Thoracic aorta (tissue), 2 donors: ENCODE measurements at places on chromosomes 12 and 14.

GRCh38 chr14:45716572-45716971 lies 463.6 kb upstream of the MIS18BP1 start:
- H3K27me3 ChIP-seq = no peaks in the 10 kb centered on the region
- H3K36me3 ChIP-seq = no peaks in the 10 kb centered on the region

DNA sequence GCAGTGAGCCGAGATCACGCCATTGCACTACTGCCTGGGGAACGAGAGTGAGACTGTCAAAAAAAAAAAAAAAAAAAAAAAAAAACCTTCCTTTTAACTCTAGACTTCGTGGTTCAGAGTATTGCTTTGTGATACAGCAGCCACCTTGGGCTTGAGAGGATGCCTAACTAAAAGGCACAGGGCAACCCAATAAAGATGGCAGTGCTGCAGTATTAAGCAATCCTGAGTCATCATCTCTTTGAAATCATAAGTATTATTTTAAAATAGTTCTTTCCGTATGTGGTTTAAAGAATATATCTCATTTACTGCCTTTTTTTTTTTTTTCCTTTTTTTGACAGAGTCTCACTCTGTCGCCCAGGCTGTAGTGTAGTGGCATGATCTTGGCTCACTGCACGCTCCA lies 116.1 kb downstream of the PLEKHA5 start:
- H3K4me1 ChIP-seq = peaks cover 41% of the 10 kb centered on the region
- H3K27ac ChIP-seq = no peak overlapping the region
- H3K4me3 ChIP-seq = no peak overlapping the region
- H3K36me3 ChIP-seq = no peaks in the 10 kb centered on the region

DNA sequence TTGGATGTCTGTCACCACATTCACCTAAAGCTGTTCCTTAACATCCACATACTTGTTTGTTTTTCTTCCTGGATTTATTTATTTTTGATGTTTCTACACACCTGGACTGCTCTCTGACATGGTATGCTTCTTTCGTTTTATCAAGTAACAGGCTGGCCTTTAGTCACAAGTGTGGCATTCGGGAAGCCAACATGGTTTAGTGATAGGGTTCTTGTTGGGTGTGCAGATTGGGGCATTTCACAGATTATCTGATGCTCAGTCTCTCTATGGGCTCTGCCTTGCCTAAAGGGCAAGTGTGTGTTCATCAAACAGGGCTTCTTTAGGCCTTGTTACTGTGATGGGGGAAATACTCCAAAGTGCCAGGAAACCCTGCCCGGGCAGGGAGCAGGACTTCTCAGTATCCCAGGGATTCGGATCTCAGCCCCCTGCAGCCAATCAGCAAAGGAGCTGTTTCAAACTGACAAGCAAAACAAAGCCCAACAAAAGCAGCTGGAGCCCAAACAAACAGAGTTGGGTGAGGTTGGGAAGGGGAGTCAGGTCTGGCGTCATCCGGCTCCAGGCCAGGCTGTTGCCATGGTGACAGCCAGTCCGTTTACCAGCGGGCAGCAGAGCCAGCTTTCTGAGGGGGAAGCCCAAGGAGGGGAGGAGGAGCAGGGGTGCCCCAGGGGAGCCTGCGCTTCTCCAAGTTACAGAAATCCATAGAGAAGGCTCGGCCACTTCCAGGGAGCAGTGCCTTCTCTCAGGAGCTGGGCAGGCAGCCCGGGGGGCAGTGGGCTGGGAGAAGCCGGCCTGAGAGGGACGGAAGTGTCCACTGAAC lies 31.9 kb downstream of the FOS start:
- peaks cover 34% of the 10 kb centered on the region for H3K4me1 ChIP-seq
- H3K27ac ChIP-seq = peak overlapping the region; percentile 19
- no peaks in the 10 kb centered on the region for H3K36me3 ChIP-seq
- DNase-seq = peak; percentile 63
- no peaks in the 10 kb centered on the region for H3K27me3 ChIP-seq

DNA sequence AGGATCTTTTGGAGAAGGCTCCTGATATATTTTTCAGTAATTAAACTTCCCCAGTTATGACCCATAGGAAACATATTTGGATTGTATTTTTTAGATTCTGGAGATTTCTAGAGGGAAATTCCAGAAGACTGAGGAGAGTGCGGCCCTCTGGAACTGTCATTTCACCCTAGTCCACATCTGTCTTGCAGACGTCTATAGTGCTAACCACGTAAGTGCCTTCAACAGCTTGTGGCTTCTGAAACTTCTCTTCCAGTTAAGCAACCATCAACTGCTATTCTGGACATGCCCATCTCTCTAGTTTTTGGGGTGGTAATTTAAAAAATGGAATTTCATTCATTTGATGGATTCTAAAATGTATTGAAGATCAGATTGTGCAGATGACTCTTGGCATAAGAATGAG lies 1098.8 kb downstream of the TMEM121 start:
- no peak overlapping the region for H3K27ac ChIP-seq
- DNase-seq = no peak
- no peaks in the 10 kb centered on the region for H3K27me3 ChIP-seq
- no peaks in the 10 kb centered on the region for H3K4me1 ChIP-seq
- H3K4me3 ChIP-seq = no peak overlapping the region

DNA sequence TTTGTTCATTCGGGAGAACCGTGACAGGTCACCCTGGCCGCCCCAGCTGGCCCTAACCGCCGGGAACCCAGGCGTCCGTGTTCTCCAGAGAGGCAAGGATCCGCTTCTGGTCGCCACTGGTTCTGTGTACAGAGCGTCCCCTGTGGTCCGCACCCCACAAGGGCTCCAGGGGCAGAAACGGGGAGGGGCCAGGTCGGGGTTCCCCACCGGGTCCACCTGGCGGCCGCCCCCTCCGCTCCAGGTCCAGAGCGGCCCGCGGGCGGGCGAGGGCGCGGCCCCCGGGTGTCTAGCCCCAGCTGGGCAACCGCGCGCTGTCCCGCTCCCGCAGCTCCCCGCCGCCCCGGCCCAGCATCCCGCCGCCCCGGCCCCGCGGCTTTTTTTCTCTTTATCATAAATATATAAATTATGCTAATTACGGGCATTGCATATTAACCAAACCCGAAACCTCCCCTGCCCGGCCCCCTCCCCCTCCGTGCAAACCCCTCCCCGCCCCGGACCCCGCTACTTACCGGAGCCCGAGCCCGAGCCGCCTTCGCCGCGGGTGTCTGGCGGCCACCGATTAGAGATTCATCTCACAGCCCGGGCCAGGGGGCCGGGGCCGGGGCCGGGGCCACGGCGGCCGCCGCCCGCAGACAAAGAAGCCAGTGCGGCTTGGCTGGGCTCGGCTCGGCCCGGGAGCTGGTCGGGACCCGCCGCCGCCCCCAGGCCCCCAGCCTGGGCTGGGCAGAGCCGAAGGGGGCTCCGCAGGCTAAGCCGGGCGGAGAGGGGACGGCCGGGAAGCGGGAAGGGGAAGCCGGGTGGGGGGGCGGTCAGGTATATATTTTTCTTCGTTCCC lies 512 bp downstream of the POU6F1 start:
- no peaks in the 10 kb centered on the region for H3K36me3 ChIP-seq
- H3K27me3 ChIP-seq = no peaks in the 10 kb centered on the region
- peak overlapping the region; percentile 97 for H3K4me3 ChIP-seq
- H3K27ac ChIP-seq = peak overlapping the region; percentile 99
- DNase-seq = no peak

DNA sequence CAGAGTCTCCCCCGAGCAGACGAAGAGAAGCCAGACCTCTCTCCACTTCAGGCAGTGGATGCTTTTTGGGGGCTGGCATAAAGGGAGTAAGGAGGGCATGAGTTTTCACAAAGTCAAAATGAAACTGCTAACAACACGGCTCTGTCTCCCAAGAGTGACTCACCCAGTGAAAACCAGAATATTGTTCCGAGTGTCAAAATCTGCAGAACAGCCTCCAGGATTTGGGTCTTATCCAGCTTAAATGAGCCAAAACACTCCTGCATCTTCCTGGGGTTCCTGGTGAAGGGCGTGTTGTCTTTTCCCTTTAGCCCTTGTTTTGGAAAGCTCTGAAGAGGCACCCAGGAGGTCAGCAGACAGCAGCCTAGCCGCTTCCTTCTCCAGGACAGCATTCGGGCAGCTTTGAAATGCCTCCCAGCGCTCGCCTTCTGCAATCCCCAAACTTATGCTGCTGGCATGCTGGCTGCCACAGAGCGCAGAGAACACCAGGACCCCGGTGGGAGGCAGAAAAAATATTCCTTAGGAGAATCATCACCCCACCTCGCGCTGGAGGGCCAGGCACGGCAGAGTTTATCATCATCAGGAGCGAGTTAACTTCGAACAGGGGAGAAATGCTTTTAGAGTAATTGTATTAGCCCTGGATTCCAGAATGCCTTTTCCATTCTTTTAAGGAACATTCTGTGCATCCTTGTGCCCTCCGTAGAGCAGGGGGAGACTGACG lies 117.7 kb upstream of the NCOR2 start:
- DNase-seq = no peak
- peaks cover 33% of the 10 kb centered on the region for H3K4me1 ChIP-seq
- H3K27me3 ChIP-seq = no peaks in the 10 kb centered on the region

DNA sequence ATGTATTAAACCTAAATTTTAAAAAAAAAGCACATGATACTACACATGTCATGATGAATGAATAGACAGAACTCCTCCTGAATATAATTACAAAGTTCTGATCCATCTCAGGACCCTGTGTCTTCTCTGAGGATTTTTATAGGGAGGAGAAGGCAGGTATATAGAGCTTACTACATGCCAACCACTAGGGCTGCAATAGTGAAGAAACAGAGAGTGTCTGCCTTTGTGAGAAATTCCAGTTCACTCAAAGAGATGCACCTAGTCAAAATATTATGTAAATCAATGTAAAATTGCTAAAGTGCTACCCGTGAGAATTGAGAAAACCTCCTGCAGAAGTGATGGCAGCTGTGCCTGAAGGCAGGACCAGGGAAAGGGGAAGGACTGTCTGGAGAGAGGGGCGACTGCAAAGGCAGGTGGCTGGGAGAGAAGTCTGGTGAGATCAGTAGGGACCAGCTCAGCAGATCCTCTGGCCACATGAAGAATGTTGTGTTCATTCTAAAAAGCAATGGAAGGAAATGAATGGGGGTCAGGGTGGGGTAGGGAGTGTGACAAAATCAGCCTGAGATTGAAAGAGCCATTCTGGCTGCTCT lies 15.1 kb downstream of the ABHD4 start:
- no peak for DNase-seq
- peaks cover 29% of the 10 kb centered on the region for H3K36me3 ChIP-seq
- H3K27ac ChIP-seq = peak overlapping the region; percentile 62
- no peak overlapping the region for H3K4me3 ChIP-seq
- H3K4me1 ChIP-seq = peaks cover 21% of the 10 kb centered on the region

- no peak overlapping the region for H3K4me3 ChIP-seq
- H3K4me1 ChIP-seq = peaks cover 34% of the 10 kb centered on the region
- DNase-seq = no peak
- no peaks in the 10 kb centered on the region for H3K36me3 ChIP-seq
- no peak overlapping the region for H3K27ac ChIP-seq
These were observed 6.5 kb downstream of the TMEM253 start for GRCh38 chr14:21107283-21107800.

GRCh38 chr12:116434155-116435011 lies 124.8 kb upstream of the MAP1LC3B2 start:
- peaks cover 42% of the 10 kb centered on the region for H3K4me1 ChIP-seq
- H3K27ac ChIP-seq = peak overlapping the region; percentile 71
- no peaks in the 10 kb centered on the region for H3K27me3 ChIP-seq
- no peaks in the 10 kb centered on the region for H3K36me3 ChIP-seq
- H3K4me3 ChIP-seq = peak overlapping the region; percentile 62

- H3K27me3 ChIP-seq = no peaks in the 10 kb centered on the region
- H3K4me3 ChIP-seq = no peak overlapping the region
- no peak overlapping the region for H3K27ac ChIP-seq
- no peaks in the 10 kb centered on the region for H3K36me3 ChIP-seq
These were observed 10.2 kb upstream of the PRMT8 start for GRCh38 chr12:3480764-3481163.

- H3K4me3 ChIP-seq = peak overlapping the region; percentile 79
- no peaks in the 10 kb centered on the region for H3K27me3 ChIP-seq
- H3K36me3 ChIP-seq = no peaks in the 10 kb centered on the region
- no peak for DNase-seq
- H3K27ac ChIP-seq = peak overlapping the region; percentile 92
- H3K4me1 ChIP-seq = peaks cover 25% of the 10 kb centered on the region
These were observed 1.1 kb upstream of the RBMS2 start for GRCh38 chr12:56520506-56520905.

DNA sequence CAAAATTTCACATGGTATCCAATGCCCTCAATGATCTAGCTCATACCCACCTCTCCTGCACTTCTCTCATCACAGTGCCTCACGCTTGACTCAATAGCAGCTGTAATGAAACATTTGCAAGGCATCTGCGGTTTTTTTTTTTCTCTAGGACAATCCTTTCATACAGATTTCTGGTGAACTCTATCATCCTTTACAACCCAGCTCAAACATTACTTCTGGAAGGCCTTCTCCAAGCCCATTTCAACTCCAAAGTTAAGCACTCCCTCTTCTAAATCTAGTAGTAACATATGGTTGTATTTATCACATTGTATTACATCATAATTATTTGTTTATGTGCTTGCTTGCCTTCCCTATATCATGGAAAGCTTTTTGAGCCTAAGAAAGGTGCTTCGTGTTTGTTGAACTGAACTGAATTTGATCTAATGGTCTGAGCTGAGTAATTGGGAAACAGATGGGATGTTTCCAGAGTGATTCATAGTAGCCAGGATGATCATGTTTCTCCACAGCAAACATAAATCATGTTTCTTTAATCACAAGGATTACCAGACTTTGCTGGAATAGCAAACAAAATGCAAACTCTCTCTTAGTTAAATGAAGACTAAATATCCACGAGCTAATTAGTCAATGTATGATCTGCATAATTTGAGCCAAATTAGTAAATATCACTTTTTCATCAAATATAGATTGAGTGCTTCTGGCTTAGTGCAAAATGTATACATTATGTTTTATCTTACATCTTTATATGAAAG lies 14.3 kb downstream of the CFL2 start:
- DNase-seq = no peak
- H3K4me1 ChIP-seq = no peaks in the 10 kb centered on the region
- no peaks in the 10 kb centered on the region for H3K27me3 ChIP-seq
- no peak overlapping the region for H3K27ac ChIP-seq
- H3K4me3 ChIP-seq = no peak overlapping the region

DNA sequence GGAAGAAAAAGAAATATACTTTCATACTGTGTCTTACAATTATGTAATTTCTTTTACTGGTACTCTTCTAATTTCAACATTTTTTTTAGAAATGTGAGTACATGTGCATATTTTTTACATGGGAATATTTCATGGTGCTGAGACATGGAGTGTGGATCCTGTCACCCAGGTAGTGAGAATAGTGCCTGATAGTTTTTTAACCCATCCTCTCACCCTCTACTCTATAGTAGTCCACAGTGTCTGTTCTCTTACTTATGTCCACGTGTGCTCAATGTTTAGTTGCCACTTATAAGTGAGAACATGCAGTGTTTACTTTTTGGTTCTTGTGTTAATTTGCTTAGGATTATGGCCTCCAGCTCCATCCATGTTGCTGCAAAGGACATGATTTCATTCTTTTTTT lies 548.8 kb downstream of the AACS start:
- no peak overlapping the region for H3K4me3 ChIP-seq
- DNase-seq = no peak
- H3K36me3 ChIP-seq = no peaks in the 10 kb centered on the region
